CD8-positive, alpha-beta memory T cell (primary cell): ENCODE measurements at places on chromosomes 3 and 15.

- DNase-seq = no peak
Observed at GRCh38 chr3:16323737-16324136, 58.7 kb downstream of the OXNAD1 start.

GRCh38 chr3:143155756-143156155 is 36.2 kb downstream of the CHST2 start:
- DNase-seq = no peak

DNA sequence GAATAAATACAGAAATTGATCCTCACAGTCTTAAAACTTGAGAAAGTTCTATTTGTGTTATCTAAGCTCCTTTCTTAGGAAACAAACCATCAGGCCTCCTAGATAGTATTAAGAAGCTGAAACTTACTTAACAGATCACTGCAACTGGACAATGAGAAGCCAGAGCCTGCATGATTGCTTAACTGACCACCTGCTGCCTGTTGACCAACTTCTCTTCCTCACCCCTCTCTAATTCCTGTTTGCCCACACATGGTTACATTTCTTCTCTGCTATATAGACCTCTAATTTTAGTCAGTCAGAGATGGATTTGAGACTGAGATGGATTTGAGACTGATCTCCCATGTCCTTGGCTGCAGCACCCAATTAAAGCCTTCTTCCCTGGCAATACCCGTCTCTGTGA is 13.5 kb downstream of the CCPG1 start:
- DNase-seq = no peak

- no peak for DNase-seq
Observed at GRCh38 chr15:26983822-26984221, 12.8 kb downstream of the GABRG3 start.

GRCh38 chr3:42696356-42697288 is 6.0 kb downstream of the HHATL start:
- no peak for DNase-seq

DNA sequence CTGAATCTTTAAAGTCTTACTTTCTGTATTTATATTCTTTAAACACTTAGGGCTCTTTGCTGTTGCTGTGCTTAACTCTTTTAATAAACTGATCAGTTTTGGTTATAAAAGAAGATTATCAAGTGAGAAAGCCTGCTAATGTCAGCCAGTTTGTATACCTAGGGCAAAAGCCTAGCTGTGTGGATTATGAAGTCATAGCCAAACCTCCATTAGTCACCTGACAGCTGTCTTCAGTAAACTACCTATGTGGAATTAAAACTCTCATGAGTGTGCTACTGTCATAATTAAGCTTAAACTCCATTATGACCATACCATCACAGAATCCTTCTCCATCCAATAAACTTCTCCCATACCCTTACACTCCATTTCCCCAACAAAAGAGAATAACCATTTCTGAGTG is 762.7 kb downstream of the NTRK3 start:
- DNase-seq = no peak

- no peak for DNase-seq
Observed at GRCh38 chr3:29870136-29870535, 589.3 kb downstream of the RBMS3 start.

- DNase-seq = no peak
Observed at GRCh38 chr3:38907426-38907825, 91.4 kb upstream of the SCN10A start.

DNA sequence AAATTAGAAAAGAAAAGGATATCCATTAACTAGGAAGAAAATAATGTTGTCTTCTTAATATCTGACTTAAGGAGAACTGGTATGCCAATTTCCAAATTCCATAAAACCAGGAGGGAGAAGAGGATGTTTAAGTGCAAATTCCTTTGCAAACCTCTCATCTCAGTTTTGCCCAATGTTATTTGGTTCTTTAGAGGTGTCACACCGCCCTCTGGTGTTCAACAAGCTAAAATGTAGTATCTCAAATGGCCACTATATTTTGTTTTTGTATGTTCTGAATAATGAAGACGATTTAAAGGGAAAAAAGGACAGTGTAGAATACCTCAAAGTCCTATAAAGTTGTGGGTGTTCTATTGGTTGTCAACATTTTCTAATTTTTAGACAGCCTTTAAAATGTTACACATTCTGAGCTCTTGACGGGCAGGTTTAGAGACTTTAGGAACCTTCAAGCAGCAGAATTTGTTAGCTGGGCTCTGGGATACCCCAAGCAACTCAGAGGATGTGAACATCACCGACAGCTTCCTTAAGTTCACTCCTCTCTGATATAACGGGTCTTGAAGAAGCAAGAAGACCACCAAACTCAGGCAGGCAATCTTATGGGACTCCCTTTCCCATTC is 458.3 kb downstream of the MFSD1 start:
- DNase-seq = no peak

DNA sequence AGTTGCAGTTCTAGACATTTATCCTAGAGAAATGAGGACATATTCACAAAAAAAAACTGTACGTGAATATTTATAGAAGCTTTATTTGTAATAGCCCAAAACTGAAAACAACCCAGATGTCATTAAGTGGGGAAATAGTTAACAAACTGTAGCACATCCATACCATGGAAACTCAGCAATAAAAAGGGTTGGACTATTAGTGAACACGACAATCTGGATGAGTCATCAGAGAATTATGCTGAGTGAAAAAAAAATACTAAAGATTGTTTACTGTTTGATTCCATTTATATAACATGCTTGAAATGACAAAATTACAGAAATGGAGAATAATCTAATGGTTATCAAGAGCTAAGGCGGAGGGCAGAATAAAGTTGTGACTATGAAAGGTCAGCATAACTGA is 59.5 kb downstream of the CPA3 start:
- DNase-seq = no peak

DNA sequence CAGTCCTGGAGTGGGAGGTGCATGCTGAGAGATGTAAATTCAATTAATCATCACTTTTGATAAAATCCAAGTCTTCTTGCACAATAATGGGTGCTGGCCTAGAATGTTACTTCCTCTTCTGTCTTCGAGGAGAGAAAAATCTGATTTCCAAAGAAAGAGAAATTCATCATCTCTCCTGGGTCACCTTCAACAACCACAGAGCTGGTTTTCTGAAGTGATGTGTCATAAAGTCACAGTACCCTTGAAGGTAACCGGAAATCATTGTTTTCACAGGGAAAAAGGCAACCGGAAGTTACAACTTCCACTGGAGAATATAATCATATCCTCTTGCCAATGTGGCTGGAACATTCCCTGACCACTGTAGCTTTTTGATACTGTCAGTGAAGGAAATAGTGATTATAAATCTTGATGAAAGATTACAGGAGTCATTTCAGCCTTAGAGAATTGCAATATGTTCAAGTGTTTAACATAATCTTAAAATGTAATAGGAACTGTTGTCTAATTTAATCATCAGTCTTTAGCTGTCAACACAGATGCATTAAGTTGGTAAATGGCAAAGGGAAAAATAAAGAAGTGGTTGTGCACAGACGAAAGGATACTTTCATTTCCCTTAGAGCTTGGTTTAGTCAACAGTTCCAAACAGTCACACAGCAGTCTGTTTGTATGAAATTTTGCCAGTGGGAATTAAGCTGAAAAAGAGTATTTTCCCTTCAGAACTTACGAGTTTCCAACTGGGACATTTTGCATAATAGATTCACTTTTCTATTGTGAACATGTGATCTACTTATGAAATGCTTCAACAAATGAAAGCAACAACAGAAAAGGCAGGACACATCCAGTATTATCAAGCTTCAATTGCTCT is 106.5 kb upstream of the SLC4A7 start:
- DNase-seq = no peak

DNA sequence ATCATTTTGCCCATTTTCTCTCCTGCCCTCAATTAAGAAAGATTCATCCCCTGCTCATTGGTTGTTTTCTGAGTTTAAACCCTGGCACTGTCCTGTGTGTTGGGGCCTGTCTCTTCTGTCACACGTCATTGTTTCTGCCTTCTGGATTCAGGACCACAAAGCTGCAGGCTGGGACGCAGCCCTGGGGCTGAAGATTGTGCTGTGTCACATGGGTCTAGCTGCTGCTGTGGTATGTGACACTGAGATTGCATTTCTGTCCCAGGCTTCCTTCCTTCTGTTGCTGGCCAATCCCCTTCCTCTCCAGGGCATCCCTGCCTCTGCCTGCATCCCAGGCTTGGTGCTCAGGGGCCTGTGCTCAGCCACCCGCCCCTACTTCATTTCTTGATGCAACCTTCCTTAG is 28.9 kb downstream of the INSYN1 start:
- DNase-seq = no peak

GRCh38 chr3:37093481-37093880 is 80.9 kb downstream of the LRRFIP2 start:
- DNase-seq = no peak

- DNase-seq = no peak
Observed at GRCh38 chr15:74496648-74497047, 35.7 kb upstream of the UBL7 start.

GRCh38 chr3:14451844-14452739 is 49.7 kb downstream of the SLC6A6 start:
- no peak for DNase-seq

DNA sequence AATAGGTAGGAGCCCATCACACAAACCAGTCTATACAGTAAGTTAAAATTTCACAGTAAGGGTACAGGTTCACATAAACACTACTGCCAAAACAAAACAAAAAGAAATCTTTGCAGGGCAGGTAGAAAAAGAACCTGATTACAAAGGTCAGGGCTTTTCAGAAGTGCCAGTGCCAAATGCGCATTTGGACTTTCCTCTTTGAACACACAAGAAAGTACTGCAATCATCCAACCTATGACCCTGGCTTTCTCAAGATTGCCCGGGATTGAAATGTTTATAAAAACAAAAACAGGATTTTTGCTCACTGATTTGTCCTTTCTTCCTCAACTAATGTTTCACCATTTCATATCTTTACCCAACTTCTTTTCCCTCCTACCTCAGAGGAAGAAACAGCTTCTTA is 47.4 kb downstream of the CBLB start:
- no peak for DNase-seq

DNA sequence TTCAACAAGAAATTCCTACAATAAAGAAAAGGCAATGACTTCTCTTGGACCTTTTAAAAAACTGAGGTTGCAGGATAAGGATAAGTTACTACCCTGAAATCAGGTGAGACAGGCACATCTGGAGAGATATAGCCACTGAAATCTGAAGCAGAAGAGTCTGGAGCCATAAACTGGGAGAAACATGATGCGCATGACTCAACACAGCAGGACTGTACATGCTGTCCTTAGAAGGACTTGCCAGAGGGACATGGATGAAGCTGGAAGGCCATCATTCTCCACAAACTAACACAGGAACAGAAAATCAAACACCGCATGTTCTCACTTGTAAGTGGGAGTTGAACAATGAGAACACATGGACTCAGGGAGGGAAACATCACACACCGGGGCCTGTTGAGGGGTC is 1020.2 kb downstream of the AGBL1 start:
- DNase-seq = no peak

GRCh38 chr3:116946376-116946775 is 236.8 kb downstream of the TUSC7 start:
- DNase-seq = no peak

GRCh38 chr3:127288921-127289705 is 1.3 kb upstream of the PRR20G start:
- DNase-seq = no peak

DNA sequence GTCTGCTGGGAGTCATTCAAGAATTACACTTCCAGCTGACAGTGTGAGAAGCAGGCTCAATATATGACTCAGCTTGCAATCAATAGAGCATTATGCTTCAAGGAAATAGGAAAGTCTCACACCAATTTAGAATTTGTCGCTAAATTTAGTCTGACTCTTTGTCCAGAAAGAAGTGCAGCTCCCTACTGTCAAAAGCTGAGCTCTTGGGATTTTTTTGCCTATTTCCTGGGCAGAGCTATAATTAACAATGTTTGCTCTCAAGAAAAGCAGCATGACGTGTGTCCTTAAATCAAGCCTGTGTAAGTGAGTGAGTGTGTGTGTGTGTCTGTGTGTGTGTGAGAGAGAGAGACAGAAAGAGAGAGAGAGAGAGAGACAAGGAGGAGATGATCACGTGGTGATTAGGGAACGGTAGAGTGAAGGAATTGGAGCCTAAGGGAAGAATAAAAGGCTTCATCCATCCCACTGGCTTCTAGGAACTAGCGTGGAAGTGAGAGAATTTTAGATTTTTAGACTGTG is 16.4 kb upstream of the SLC35G2 start:
- DNase-seq = no peak

GRCh38 chr3:150760431-150761200 is 2.4 kb downstream of the SIAH2 start:
- no peak for DNase-seq

DNA sequence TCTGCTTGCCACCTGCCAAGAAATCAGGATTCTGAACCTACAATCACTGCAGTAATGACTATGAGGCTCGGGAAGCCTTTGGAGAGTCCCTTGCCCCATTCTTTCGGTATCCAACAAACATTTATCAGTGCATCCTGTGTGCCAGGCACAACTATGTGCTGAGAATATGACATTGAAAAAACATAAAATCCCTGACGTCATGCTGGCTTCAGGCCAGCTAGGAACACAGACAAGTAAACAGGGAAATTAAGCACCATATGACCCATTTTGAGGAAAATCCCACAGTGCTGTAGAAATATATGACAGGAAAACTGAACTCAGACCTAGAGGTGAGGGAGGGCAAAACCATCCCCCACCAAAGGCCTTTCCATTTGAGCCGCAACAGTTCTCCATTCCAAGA is 34.1 kb upstream of the DET1 start:
- no peak for DNase-seq

DNA sequence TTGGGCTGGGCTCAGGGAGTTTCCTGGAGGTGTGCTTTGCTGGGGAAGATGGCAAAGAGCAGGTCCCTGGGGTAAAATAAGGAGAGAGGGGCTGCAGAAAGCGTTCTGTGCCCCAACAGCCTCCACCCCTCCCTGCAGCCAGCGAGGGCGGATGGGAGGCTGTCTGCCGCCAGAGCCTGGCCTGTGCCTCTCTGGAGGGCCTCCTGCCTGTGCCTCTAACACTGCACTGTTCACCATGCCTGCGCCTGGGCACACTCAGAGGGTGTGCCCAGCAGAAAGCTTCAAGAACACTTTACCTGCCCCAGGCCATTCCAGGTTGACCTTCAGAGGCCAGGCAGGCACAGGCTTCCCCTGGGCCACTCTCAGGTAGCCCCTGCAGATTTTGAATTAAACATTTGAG is 77.7 kb upstream of the KLF13 start:
- DNase-seq = no peak

GRCh38 chr15:59339252-59339672 is 33.4 kb downstream of the MYO1E start:
- DNase-seq = no peak

DNA sequence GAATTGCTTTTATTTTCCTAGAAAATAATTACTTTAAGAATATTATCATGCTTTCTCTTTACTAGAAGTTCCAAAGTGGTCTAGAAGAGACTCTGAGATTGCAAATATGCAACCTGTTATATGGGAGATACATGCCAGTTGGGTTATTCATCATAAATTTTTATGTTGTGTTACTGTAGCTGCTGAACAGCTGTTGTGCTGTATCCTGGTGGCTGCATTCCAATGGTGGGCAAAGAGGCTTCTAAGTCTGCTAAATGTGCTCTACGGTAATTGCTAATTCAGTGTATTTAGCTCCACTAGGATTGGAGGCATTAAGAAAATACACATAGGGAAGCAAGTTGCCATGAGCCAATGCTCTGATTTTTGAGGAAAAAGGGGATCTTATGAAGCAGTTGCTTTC is 409.0 kb downstream of the TUSC7 start:
- DNase-seq = no peak

- no peak for DNase-seq
Observed at GRCh38 chr3:119781330-119782198, at the start of gene NR1I2. TSS of gene NR1I2 (plus strand) at chr3:119782101.
